ENCODE measurements at places on chromosomes 11 and 22.

GRCh38 chr11:62710001-62710345 is 2.5 kb downstream of the GNG3 start:
- no peak for DNase-seq

- no peak for DNase-seq
These were observed 39.3 kb downstream of the ABCC8 start for GRCh38 chr11:17437366-17437765.

- no peak for DNase-seq
These were observed 26.0 kb upstream of the CYP2D6 start for GRCh38 chr22:42156598-42156997.

- peak; percentile 56 for DNase-seq
These were observed 14.8 kb upstream of the RPS3 start for GRCh38 chr11:75384438-75385080.

GRCh38 chr11:110355011-110355744 is 58.8 kb upstream of the RDX start:
- no peak for DNase-seq

DNA sequence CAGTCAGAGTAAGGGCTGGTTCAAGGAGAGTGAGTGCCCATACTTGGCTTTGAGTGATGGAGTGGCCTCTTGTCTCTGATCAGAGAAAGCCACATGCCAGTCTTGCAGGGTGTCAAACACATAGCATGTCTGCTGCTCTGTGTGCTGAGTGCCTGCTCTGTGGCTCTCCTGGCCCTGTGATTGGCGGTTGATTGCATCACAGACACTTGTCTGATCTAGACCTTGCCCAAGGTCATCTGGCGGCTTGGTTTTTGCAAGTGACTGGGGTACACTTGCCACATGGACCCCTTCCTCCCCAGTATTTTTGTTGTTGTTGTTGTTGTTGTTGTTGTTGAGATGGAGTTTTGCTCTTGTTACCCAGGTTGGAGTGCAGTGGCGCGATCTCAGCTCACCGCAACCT is 10.3 kb downstream of the OSBP2 start:
- DNase-seq, result no peak

DNA sequence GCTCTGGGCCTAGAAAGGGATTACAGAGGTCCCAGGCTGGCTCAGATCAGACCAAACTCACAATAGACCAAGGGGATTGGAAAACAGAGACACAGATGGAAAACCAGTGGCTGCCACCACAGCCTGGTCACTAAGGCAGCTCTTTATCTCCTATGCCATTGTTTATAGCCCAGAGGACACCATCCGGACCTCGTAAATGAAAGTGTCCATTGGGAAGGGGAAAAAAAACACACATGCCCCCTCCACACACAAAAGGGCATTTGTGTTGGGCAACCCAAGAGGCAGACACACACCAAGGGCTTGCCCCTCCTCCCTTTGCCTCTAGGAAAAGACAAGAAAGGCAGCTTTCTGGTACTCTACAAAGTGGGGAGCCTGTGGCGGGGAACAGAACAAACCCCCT is 85.9 kb downstream of the GAB2 start:
- no peak for DNase-seq

DNA sequence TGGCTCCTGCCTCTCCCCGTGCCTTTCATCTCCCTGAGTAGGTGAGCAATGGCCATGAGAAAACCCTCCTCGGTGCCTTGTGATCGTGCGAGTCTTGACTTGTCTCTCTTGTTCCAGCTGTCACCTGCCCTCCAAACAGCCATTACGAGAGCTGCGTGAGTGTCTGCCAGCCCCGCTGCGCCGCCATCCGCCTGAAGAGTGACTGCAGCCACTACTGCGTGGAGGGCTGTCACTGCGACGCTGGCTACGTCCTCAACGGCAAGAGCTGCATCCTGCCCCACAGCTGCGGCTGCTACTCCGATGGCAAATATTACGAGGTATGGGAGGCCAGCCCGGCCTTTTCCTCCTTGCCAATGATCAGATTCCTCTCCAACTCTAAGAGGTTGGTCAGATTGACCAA is 51.7 kb downstream of the TECTA start:
- no peak for DNase-seq

- DNase-seq, result no peak
These were observed 57.0 kb upstream of the BLID start for GRCh38 chr11:122173074-122173450.

DNA sequence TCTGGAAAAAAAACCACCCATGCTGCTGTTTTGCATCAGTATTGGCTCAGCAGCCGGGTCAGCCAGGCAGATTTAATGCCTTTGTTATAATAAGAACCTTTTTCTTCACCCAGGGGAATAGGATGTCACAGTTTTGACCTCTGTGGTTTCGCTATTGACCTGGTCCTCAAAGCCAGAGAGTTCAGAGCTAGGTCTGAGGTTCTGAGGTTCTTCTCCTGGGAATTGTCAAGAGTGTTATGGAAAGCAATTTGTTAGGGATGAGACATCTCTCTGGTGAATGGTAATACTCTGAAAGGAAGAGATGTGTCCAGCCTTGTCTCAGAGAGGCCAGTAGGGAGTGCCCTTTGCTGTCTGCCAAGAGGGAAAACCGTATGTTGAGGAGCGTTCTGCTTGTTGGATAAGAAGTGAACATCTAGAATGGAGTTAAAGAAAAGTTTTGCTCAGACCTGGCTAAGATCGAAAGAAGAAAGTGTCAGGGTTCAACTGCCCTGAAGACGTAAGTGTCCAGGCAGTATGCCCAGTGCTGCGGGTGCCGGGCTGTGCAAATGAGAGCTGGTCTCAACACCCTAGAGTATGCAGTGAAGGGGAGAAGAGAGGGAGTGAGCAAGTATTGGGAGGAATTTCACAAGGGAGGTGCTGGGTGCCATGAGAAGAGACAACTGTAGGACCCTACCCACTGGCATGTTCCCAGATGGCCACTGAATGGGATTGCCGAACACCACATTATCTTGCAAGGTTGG is 150.9 kb upstream of the TTC12 start:
- DNase-seq, result no peak

GRCh38 chr11:42849362-42849761 is 462.4 kb upstream of the API5 start:
- no peak for DNase-seq

- DNase-seq, result no peak
These were observed 35.8 kb upstream of the MYOD1 start for GRCh38 chr11:17683377-17684161.

DNA sequence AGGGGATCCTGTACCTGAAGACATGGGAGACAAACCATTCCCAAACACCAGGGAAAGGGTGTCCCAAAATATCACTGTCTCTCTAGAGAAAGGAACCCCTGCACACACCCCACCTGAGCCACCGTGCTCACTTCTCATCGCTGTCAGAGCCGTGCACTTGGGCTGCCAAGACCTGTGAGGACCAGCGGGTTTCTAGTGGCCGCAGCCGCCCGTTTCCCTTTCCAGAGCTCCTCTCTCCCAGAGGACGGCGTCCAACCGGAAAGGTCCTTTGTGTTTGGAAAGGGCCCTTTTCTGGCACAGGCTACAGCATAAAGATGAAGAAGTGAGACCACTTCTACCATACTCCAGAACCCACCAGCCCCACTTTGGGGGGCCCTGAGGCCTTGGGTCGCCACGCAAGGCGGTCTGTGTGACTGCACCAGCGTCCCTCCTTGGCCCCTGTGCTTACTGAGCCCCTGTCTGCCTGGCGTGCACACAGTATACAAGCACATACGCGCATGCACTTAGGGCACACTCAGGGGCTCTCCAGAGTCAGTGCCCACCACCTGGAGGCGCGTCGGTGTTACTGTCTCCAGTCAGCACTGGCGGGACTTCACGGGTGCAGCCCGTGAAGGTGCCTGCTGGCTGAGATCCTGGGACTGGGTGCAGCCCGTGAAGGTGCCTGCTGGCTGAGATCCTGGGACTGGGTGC is 381.8 kb downstream of the TBC1D22A start:
- DNase-seq, result no peak

GRCh38 chr11:106288822-106289387 is 211.4 kb downstream of the AASDHPPT start:
- DNase-seq, result no peak

DNA sequence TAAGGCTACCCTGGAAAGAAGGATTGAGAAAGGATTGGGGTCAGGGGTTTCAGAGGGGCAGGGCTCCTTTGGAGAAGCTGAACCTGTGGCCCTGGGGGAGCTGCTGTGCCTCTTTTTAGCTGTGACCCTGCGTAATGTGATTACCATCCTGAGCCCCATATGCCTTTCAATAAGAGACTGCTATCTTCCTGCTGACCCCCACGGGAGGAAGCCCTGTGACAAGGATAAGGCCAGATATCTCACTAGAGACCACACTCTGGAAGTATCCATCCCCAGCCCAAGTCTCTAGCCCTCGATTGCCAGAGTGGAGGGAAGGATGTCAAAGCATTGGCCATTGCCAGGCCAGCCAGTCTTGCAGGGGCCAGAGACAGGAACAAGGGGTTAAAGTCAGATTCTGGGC is 4.8 kb upstream of the SLC39A13 start:
- DNase-seq, result no peak

GRCh38 chr22:19164425-19164824 is 14.1 kb downstream of the SLC25A1 start:
- no peak for DNase-seq

GRCh38 chr11:81772166-81772565 is 961.5 kb downstream of the FAM181B start:
- DNase-seq, result no peak

- no peak for DNase-seq
These were observed 3.6 kb downstream of the YDJC start for GRCh38 chr22:21626073-21626734.

DNA sequence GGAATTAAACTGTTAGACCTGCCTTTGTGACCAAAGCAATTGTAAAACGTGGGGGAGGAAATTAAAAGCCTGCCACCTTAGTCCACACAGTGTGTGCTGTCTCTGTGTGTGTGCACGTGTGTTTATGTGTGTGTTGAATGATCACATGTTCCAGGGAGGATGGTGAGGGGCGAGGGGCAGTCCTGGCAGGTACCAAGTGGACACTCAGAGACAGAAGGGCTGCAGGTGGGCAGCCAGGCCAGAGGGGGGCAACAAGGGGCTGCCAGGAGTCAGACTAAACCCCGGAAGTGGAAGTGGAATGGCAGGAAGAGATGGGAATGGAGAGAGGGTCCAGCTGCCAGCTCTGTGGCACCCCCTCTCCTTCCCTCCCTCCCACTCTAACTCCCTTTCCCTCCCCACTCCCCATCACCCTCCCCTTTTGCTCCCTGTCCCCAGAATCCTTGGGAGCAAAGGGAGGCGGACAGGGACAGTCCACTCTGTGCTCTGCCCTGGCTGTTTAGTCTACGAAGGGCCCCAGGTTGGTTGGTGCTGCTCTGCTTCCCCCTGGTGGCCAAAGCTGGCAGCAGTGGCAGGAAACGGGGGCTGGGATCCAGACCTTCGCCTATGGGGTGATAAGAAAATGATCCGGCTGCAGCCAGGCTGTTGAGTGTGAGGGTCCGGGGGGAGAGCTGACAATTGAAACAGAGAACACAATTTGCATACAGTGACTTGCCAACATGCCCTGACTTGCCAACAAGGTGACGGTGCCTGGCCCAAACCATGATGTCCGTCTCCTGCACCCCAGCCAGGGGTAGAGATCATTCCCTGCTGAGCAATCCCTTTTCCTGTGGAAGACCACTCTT is 24.4 kb downstream of the P2RY2 start:
- peak; percentile 76 for DNase-seq

- no peak for DNase-seq
These were observed 53.5 kb downstream of the PRR5L start for GRCh38 chr11:36349351-36350136.

DNA sequence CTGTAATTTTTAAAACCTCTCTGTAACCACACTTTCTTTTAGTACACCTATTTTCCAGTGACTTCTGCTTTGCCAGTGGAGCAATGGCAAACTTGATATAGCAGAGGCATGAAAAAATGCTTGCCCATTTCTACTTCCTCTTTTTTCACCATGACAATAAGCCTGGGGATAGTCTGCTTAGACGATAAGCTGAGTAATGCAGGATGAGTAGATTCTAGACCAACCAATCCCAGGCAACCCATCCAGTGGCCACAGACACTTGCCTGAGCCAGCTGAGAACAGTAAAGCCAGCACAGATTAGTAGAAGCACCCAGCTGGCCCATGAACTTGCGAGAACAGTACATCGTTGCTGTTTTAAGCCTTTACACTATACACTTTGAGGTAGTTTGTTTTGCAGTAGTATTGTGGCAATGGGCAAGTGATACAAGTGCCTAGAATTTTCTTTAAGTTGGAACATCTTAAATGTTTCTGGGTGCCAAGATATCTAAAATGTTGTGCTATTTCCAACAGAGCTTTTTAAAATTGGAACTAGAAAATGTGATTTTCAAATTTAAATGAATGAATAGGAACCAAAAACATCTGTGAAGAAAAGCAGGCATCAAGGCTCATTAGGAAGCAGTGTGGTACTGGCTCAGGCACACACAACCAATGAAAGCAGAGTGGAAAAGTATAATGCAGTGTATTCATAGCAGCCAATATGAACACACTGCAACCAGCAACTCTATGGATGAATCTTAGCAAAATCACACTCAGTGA is 37.7 kb downstream of the DDI1 start:
- no peak for DNase-seq

GRCh38 chr11:68213135-68213515 is at the start of gene KMT5B:
TSS of gene KMT5B (minus strand) at chr11:68213296. CDS start at chr11:68190076, 23,220 bp downstream.
- peak; percentile 59 for DNase-seq

DNA sequence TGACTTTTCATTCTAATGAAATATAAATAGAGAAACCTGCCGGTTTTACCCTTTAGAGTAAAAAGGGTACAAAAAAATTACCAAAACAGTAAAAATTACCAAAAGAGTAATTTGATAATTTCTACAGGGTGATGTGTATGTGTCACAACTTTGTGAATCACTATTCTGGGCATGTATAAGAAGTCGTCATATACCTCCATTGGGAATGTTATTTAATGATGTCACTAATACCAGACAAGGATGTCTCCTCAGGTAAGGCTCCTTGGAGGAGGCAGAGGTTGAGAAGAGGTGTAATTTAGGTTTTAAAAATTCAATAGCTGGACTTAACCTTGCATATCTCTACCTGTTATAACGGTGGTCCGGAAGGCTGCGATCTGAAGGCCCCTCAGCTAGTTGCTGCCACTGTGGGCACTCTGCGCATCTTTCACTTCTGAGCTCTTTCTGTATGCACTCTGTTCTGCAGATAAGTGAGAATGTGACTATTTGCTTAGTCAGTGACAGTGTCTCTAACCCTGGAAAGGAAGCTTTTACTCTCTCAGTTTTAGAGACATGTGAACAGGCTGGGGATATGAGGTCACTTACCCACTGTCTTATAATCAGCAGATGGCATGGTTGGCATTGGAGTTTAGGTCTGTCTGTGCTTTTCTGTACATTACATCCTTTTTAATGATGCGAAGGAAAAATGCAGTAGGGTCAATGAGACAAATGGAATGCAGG is 987 bp upstream of the NCR3LG1 start:
- DNase-seq, result no peak

DNA sequence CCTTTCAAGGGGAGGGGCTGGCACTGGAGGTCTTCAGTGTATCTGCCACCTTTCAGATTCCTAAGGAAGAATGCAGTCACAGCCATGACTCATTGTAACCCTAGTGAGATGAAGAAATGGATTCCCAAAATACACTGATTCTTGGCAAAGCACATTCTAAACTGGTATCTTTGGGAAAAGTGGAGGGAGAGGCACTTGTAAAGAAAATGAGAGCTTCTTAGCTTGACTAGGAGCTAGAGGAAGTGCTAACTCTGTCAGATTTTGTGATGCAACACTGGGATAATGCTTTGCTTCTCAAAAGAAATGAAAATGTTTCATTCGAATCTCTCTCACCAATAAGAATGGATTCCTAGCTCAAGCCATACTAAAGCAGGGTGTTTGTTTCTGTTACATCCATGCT is 14.3 kb downstream of the NRIP3 start:
- no peak for DNase-seq

Data from stimulated activated CD4-positive, alpha-beta T cell treated with anti-CD3 and anti-CD28 coated beads, TNF-alpha, amount 100 ng/mL, for 24 hours (primary cell).